ENCODE measurements at places on chromosomes 12 and 14.

DNA sequence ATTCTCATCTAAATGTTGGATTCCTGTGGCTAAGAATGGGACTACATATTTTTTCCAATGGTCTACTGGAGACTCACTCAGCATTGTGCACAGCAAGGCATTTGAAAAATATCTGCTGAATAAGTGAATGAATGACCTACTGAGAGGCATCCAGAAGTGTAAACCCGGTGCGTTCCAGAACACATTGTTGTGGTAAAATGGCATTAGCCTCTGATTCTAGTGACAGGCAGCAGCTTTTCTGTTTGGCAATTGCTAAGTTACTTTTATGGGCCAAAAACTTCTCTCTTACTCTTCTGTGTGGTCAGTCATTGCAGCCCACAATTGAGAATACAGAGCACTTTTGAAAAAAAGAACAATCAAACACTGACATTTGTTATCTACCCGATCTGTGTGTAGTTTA is 36.5 kb downstream of the WIF1 start:
- no peak for DNase-seq

DNA sequence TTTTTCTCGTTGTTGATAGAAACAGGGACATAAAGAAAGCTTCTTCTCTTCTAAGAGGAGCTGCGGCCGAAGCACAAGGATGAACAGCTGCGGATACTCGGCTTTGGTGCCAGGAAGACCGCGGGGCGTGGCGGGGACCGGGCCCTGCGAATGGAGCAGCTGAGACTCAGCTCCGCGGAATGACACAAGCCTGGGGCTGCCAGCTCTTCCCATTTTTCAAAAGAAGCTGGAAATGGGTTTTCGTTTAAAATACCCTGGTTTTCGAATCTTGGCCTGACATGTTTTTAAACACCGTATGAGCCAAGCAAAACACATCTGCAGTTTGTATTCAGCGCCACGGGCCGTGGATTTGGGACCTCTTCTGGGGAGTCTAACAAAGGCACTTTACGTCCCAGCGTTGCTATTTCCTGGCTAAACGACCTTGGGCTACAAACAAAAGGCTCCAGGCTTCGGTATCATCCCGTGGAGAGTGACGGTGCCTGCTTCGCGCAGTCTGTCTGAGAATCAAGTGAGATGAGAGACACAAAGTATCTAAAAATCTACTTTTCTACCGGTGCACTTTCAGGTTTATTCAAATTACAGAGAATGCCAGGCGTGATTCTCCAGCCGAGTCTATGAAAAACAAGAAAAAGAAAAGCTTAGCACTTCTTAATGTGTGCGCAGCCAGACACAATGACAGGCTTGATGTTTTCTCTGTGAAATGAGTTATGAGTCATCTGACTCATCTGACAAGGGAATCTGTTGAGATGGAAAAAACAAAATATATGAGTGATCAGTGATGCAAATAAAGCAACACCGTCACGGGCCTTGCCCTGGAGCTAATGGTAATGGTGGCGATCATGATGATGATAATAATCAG is 114.0 kb upstream of the TMEM132D start:
- DNase-seq = no peak

GRCh38 chr12:96399919-96400630 is at the start of gene CDK17:
TSS of gene CDK17 (minus strand) at chr12:96400439. CDS start at chr12:96334836, 65,603 bp downstream.
- peak; percentile 87 for DNase-seq

- DNase-seq = no peak
These were observed 2.1 kb upstream of the OXA1L start for GRCh38 chr14:22764382-22764781.

- no peak for DNase-seq
These were observed 230.7 kb upstream of the RTL1 start for GRCh38 chr14:101134161-101134631.

DNA sequence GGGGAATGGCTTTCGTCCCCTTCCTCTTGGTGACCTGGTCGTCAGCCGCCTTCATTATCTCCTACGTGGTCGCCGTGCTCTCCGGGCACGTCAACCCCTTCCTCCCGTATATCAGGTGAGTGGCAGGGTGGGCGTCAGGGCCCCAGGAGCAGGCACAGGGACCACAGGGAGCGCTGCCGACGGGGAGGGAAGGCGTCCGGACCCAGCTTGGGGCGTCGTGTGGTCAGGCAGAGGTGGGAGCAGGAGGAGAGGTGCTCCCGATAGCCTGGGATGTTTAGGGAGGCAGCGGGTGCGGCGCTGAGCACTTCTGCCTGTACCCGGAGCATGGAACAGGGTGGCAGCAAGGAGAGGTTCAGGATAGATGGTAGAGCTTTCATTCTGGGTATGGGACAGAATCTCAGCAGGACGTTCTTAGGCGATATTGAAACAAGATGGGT is 444 bp downstream of the DRAM1 start:
- peak; percentile 2 for DNase-seq

- no peak for DNase-seq
These were observed 213.0 kb downstream of the ADAMTS20 start for GRCh38 chr12:43338848-43339526.

- DNase-seq = no peak
These were observed 3.8 kb upstream of the HOXC8 start for GRCh38 chr12:54004841-54005530.

DNA sequence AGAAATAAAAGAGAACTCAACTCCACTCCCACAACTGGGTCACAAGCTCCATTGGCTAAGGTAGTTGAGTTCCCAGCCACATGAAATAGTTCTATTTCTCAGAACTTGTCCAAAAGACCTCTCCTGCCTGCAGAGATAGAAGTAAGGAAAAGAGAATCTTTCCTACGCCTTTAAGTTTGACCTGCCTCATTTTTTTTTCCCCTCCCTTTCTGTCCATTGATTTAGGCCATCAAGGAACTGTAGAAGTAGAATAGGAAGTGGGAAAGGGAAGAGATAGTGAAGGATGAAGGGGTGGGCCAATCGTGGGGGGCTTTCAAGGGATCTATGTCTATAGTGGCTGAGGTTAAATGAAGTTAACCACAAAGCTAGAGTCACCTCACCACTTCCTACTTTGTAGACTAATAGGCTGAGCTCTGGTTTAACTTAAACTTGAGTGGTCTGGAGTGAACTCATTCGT is 13.9 kb upstream of the NUDT4 start:
- no peak for DNase-seq

- no peak for DNase-seq
These were observed 254.0 kb upstream of the KITLG start for GRCh38 chr12:88834226-88834625.

GRCh38 chr12:130876758-130877157 is 4.9 kb downstream of the RAN start:
- no peak for DNase-seq

- no peak for DNase-seq
These were observed 1.9 kb upstream of the PRDM4 start for GRCh38 chr12:107762874-107763273.

DNA sequence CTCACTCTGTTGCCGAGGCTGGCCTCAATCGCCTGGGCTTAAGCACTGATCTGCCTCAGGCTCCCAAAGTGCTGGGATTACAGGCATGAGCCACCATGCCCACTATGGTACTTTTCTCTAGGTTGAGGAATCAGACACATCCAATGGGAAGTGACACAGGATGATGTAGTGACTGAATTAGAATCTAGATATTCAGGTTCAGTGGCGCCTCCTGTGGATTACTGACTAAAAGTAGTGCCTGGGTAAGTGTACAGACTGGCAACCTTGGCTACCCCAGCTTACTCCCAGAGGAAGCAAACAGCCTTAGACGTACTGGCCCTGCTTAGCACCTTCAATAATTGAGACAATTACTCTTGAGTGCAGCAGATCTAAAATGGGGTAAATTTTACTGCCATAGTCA is 22.8 kb downstream of the GALNT8 start:
- no peak for DNase-seq

DNA sequence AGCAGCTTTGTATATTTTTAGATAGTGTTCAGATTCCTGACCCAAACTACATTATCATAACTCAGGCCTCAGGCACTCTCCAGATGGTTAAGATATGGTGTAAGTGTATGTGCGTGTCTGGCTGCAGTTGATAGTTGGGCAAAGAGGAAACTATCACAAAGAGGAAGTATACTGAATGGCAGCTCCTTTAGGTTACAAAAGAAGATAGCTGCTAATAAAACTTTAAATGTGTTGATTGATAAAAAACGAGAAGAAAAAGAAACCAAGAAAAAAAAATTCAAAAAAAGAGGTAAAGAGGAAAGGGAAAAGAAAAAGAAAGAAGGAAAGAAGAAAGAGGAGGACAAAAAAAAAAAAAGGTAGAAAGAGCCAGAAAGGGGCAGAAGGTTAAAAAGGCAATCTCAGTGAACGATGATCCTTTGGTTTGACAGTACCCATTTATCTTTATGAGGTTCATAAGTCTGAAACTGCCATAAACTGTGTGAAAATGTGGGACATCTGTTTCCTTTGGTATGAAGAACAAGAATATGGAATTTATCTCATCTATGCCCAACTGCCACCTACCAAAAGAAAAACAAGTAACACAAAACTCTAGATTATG is 42.2 kb downstream of the TAOK3 start:
- DNase-seq = no peak

GRCh38 chr12:1034751-1035457 is 43.9 kb downstream of the ERC1 start:
- no peak for DNase-seq

- DNase-seq = no peak
These were observed 168.4 kb upstream of the AVPR1A start for GRCh38 chr12:63319386-63319785.

GRCh38 chr14:101007004-101007614 is 103.6 kb upstream of the RTL1 start:
- DNase-seq = no peak

DNA sequence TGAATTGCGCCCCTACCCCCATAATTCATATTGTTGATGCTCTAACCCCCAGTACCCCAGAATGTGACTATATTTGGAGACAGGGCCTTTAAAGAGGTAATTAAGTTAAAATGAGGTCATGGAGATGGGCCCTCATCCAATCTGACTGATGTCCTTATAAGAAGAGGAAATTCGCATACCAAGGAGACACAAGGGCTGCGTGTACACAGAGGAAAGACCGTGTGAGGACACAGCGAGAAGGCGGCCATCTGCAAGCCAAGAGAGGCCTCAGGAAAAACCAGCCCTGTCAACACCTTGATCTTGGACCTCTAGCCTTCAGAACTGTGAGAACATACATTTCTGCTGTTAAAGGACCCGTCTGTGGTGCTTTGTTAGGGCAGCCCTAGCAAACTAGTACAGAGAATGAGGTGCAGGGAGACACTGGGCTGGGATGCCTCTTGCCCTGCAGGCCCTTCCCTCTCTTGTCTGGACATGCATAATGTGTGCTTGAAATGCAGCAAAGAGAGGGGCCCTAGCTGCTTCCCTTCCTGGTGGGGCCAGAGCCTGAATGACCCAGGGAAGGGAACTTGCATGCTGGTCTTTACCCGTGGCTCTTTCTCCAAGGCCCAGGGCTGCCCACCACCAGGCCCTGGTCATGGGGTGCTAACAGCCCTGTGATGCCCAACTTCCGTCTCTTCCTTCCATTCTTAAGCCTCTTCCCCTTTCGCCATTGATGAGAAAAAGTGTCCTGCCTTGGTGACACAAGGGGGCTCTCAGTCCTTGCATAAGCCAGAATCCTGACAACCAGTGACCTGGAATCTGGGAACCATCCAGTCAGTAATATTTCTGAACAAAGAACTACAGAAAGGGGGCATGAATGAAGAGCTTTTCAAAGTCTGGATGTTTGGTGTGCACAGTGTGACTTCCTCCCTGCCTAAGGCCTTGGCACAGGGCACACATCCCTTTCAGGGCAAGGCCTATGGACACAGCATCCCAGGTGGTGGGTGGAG is 50.0 kb upstream of the GPATCH2L start:
- DNase-seq = no peak

DNA sequence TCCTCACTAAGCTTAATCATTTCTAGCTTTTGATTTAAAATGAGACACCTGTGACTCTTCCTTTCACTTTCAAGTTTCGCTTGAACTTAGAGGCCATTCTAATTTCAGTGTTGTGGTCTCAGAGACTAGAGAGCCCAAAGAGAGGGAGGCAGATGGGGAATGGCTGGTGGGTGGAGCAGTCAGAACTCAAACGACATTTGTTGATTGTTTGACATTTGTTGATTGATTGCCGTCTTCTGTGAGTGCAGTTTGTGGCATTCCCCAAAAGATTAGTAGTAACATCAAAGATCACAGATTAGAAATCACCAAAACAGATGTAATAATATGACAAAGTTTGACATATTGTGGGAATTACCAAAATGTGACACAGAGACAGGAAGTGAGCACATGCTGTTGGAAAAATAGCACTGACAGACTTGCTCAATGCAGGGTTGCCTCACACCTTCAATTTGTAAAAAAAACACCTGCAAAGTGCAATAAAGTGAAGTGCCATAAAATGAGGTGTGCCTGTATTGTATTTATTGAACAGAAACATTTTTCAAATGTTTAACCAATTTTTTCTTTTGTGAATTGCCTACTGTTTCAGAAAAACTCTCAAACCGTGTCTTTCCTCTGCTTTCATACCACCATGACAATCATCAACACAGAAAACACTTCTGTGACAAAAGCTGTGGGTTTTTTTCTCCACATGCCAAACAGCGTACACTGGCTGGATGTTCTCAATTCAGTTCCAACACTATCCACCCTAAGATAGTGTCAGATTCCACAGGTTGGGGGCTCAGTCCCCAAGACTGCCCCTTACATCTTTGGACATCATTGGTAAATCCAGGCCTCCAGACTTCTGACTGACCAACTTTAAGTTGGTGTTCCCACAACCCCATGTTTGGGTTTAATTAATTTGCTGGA is 376.3 kb upstream of the RGS6 start:
- DNase-seq = peak; percentile 44

GRCh38 chr14:68094158-68094557 is 274.6 kb downstream of the RAD51B start:
- no peak for DNase-seq

- DNase-seq = no peak
These were observed 53.6 kb downstream of the AKAP6 start for GRCh38 chr14:32382704-32383103.

DNA sequence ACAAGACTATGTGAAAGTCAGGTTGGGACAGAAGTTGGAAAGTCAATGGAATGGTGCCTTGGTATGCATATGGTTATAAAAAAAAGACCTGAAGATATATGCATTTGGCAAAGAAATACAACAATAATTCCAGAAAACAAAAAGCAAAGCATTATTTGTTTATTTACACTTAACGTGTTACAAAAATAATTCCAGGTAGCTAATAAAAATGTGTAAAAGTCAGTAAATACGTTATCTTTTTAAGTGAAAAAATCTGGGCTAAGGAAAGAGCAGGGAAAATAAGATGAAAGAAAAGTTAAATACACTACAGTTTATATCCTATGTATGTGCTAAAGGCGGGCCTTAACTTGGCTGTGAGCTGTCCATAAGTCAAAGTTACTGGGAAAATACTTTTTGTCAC is 266.3 kb downstream of the MED13L start:
- DNase-seq = no peak

- DNase-seq = no peak
These were observed 113.3 kb downstream of the ADGRD1 start for GRCh38 chr12:131066886-131067490.

GRCh38 chr12:144650-145284 is 69.2 kb downstream of the SLC6A12 start:
- no peak for DNase-seq

- DNase-seq = no peak
These were observed 141.3 kb downstream of the PRKCH start for GRCh38 chr14:61462566-61463193.

GRCh38 chr12:49763006-49763591 is 21.7 kb downstream of the TMBIM6 start:
- DNase-seq = peak; percentile 82

All from activated CD4-positive, alpha-beta T cell treated with anti-CD3 and anti-CD28 coated beads, Interleukin-2, amount 50 U/mL, for 1 hour (primary cell).